ENCODE measurements at places on chromosomes 3 and 15.

DNA sequence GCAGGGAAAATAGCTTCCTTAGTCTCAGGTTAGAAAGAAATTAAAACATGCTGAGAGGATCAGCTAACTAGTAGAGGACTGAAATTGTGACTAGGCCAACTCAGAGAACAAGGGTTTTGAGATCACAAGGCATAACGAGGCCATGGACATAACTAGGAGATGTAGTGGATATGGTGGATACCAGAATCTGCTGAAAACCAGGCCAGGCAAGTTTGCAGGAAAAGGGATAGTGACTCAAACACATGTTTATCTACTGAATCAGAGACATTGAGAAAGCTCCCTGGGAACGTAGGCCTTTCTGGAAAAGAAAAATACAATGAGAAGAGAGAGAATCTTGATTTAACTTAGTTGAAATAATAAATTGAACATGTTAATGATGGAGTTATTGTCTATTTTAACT lies 326.5 kb upstream of the GBE1 start:
- no peak for DNase-seq
- H3K27ac ChIP-seq = no peak overlapping the region
- no peaks in the 10 kb centered on the region for H3K4me1 ChIP-seq
- H3K4me3 ChIP-seq = no peak overlapping the region
- no peaks in the 10 kb centered on the region for H3K27me3 ChIP-seq

DNA sequence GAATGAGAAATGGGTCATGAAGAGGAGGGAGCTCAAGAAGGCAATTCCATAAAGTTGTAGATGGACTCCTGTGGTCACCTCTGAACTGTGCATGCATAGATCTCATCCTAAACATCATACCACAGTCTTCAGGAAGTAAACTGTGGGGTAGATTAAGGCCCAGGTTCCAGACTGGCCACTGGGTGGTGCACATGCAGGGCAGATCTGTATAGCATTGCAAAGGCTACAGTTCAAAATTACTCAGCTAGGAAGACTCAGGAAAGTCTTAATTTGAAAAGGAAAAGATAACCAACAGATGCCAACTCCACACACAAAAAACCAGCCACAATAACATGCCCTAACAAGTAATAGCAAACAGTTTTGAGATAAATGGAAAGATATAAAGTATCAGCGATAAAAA lies 20.3 kb downstream of the KY start:
- H3K4me1 ChIP-seq = no peaks in the 10 kb centered on the region
- H3K27ac ChIP-seq = no peak overlapping the region
- H3K27me3 ChIP-seq = no peaks in the 10 kb centered on the region

GRCh38 chr15:29636140-29636539 lies 186.1 kb downstream of the TJP1 start:
- no peak overlapping the region for H3K27ac ChIP-seq
- no peak overlapping the region for H3K4me3 ChIP-seq
- no peaks in the 10 kb centered on the region for H3K4me1 ChIP-seq
- no peak for DNase-seq

- H3K4me3 ChIP-seq = no peak overlapping the region
- H3K27ac ChIP-seq = no peak overlapping the region
- no peaks in the 10 kb centered on the region for H3K4me1 ChIP-seq
These were observed 140.6 kb upstream of the TBC1D5 start for GRCh38 chr3:17882981-17883380.

DNA sequence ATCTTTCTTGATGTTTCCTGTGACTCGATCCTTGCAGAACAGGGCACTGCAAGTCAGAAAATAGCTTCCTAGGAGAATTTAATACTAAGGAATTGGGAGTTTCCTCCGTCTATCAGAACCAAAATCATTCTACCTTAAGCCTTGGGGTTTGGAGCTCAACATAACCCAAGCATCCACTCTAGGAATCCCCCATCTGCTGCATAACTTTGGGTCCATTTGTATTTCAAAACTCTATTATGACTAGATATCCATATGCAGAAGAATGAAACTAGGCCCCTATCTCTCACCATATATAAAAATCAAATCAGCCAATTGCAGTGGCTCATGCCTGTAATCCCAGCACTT lies 61.7 kb upstream of the AKAP13 start:
- peaks cover 42% of the 10 kb centered on the region for H3K4me1 ChIP-seq
- H3K27ac ChIP-seq = no peak overlapping the region
- no peaks in the 10 kb centered on the region for H3K27me3 ChIP-seq
- no peak overlapping the region for H3K4me3 ChIP-seq
- DNase-seq = no peak
- no peaks in the 10 kb centered on the region for H3K36me3 ChIP-seq

DNA sequence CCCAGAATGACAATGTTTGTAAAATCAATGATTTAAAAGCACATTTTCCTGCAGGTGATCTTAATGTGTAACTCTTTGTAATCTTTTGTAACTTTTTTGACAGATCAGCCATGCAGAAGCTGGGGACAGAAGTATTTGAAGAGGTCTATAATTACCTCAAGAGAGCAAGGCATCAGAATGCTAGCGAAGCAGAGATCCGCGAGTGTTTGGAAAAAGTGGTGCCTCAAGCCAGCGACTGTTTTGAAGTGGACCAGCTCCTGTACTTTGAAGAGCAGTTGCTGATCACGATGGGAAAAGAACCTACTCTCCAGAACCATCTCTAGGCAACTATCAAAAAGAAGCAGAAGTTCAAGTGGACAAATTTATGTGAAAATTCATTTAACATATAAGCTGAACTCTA lies 32.1 kb upstream of the NUDT16 start:
- H3K4me1 ChIP-seq = no peaks in the 10 kb centered on the region
- H3K27ac ChIP-seq = no peak overlapping the region
- H3K36me3 ChIP-seq = no peaks in the 10 kb centered on the region
- H3K27me3 ChIP-seq = no peaks in the 10 kb centered on the region
- no peak overlapping the region for H3K4me3 ChIP-seq
- no peak for DNase-seq

DNA sequence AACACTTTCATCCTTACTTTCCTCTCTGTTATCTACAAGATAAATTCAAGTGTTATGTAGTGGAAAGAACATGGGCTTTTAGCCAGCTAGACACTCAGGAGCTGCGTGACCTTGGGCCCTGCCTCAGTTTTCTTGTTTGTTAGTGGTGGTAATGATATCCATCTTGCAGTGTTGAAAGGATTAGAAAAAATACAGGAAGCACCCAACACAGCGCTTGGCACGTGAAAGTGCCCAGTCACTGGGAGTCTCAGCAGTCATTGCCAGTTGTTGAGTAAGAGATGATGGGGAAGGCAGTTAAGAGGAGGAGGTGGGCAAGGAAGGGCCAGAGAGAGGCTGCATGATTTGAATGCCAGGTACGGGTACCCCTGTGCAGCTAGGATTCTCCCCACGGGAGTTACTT lies 5.3 kb downstream of the PDIA5 start:
- no peaks in the 10 kb centered on the region for H3K36me3 ChIP-seq
- no peak overlapping the region for H3K27ac ChIP-seq
- H3K4me3 ChIP-seq = no peak overlapping the region
- H3K27me3 ChIP-seq = no peaks in the 10 kb centered on the region
- DNase-seq = no peak
- peaks cover 8% of the 10 kb centered on the region for H3K4me1 ChIP-seq

DNA sequence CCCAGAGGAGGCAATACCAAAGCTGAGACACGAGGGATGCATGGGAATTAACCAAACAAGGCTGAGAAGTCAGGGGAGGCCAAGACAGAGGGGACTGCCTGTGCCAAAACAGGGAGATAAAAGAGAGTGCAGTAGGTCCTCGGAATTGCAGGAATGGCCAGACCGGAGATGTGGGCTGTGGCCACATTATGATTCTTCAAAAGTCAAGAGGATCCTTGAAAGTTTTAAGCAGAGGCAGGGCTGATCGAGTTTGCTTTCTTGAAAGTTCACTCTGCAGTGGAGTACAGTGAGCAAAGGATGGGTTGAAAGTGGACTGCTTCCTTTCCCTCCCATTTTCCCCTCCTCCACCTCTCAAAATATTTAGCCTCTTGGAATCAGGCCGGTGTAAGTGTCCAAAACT lies 73.9 kb upstream of the ADAMTS9 start:
- no peaks in the 10 kb centered on the region for H3K27me3 ChIP-seq
- H3K4me1 ChIP-seq = no peaks in the 10 kb centered on the region
- no peak overlapping the region for H3K27ac ChIP-seq
- H3K4me3 ChIP-seq = no peak overlapping the region

DNA sequence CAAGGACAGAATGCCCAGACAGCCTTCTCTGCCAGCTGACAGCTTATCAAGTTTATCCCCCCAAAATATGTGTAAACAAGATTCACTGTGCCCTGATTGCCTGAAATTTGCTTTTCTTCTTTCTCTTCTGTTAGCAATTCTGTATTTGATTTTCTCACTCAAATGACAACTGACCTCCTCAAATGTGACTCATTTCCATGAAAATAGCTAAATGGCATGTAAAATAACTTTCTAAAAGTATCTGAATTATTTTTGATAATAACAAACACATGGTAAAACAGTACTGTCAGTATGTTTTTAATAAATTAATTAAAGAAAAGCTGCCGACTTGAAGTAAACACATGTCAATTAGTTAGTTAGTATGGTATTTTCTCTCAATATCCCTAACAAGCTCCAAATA lies 202.3 kb upstream of the STAC start:
- no peaks in the 10 kb centered on the region for H3K4me1 ChIP-seq
- H3K4me3 ChIP-seq = no peak overlapping the region
- no peak for DNase-seq

GRCh38 chr3:66140743-66141372 lies 79.9 kb upstream of the SLC25A26 start:
- no peak overlapping the region for H3K4me3 ChIP-seq
- H3K27ac ChIP-seq = no peak overlapping the region
- H3K36me3 ChIP-seq = no peaks in the 10 kb centered on the region
- DNase-seq = no peak

DNA sequence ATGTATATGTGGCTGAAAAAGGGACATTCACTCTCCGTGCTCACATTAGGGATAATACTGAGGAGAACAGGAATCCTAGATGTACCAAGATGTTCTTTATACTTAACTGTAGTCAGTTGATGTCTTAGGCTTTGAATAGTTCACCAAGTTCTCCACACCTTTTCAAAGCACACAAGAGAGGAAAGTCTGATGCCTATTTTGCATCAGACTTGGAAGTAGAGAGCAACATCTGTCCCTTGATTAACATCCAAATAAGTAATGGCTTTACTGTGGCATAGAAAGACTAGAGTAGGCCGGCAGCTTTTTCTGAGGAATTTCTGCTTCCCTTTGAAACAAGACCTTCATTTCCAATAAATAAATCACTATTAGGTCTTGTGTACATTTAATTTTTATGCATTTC lies 34.0 kb downstream of the PIGB start:
- H3K27me3 ChIP-seq = no peaks in the 10 kb centered on the region
- no peaks in the 10 kb centered on the region for H3K4me1 ChIP-seq
- no peak overlapping the region for H3K4me3 ChIP-seq
- no peak overlapping the region for H3K27ac ChIP-seq
- H3K36me3 ChIP-seq = peaks cover 12% of the 10 kb centered on the region
- no peak for DNase-seq

- no peaks in the 10 kb centered on the region for H3K27me3 ChIP-seq
- no peak for DNase-seq
- H3K4me3 ChIP-seq = no peak overlapping the region
These were observed 266.6 kb upstream of the UBE2E1 start for GRCh38 chr3:23539185-23539584.

DNA sequence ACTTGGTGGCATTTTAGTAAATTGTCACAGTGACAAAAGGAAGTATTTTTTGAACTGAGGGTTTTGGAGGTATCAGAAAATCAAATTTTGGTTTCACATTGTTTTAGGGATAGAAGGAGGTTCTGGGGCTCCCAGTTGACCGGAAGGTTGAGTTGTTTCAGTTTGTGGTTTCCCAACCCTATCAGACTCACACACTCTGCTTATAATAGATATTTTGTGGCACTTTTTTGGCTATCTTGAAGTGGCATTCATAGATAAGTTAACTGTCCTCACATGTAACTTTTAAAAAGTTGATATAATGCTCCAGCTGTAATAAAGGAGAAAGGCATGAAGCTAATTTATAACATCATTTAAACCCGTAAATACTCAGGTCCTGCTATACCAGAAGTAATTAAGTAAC lies 12.8 kb downstream of the ARMC8 start:
- no peak for DNase-seq
- peaks cover 25% of the 10 kb centered on the region for H3K4me1 ChIP-seq
- H3K27me3 ChIP-seq = no peaks in the 10 kb centered on the region
- H3K4me3 ChIP-seq = no peak overlapping the region

- no peak for DNase-seq
- no peaks in the 10 kb centered on the region for H3K27me3 ChIP-seq
- H3K4me3 ChIP-seq = no peak overlapping the region
- no peaks in the 10 kb centered on the region for H3K4me1 ChIP-seq
- H3K36me3 ChIP-seq = no peaks in the 10 kb centered on the region
These were observed 45.0 kb upstream of the FGF12 start for GRCh38 chr3:192772240-192772894.

- H3K4me1 ChIP-seq = no peaks in the 10 kb centered on the region
- H3K27me3 ChIP-seq = no peaks in the 10 kb centered on the region
- no peak overlapping the region for H3K4me3 ChIP-seq
- DNase-seq = no peak
- H3K27ac ChIP-seq = no peak overlapping the region
- no peaks in the 10 kb centered on the region for H3K36me3 ChIP-seq
These were observed 327.6 kb downstream of the GRM7 start for GRCh38 chr3:7188551-7188950.

GRCh38 chr15:52440946-52441345 lies 87.7 kb downstream of the MYO5A start:
- no peak overlapping the region for H3K4me3 ChIP-seq
- no peaks in the 10 kb centered on the region for H3K36me3 ChIP-seq
- no peak for DNase-seq
- no peak overlapping the region for H3K27ac ChIP-seq
- H3K4me1 ChIP-seq = peaks cover 19% of the 10 kb centered on the region

GRCh38 chr3:10189557-10190354 lies 25.0 kb downstream of the IRAK2 start:
- peak overlapping the region; percentile 5 for H3K4me3 ChIP-seq
- no peaks in the 10 kb centered on the region for H3K27me3 ChIP-seq
- H3K4me1 ChIP-seq = peaks cover 86% of the 10 kb centered on the region
- peak; percentile 75 for DNase-seq
- no peaks in the 10 kb centered on the region for H3K36me3 ChIP-seq
- H3K27ac ChIP-seq = peak overlapping the region; percentile 42

DNA sequence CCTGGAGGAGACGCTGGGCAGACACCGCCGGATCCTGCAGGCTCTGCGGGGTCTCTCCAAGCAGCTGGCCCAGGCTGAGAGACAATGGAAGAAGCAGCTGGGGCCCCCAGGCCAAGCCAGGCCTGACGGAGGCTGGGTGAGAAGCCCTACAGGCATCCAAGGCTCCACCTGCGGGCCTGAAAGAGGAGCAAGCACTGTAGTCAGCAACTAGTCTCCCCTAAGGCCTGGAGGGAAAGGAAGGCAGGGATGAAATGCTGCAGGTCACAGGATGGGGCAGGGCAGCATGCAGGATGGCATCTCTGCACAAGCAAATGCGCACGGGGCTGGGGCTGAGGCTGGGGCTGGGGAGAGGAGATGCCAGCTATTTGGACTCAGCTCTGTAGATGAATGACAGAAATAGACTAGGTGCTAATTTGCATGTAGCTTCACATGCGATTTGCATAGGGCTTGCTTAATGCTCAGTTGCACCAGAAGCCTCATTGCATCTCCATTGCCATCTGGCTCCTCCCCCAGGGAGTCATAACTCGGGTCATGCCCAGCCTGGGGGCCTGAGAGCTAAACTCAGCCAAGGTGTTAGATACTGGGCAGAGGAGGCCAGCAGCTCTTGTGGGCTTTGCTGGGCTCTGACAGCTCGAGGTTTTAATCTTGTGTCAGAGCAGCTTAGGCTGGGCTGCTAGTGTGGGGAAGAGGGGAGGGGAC lies 5.2 kb upstream of the CPLX3 start:
- no peak overlapping the region for H3K27ac ChIP-seq
- H3K4me1 ChIP-seq = peaks cover 10% of the 10 kb centered on the region
- DNase-seq = no peak
- no peak overlapping the region for H3K4me3 ChIP-seq

All from CD4-positive, alpha-beta memory T cell (primary cell).